ENCODE measurements at places on chromosomes 12 and 14. TPM values are rescaled to one million over a fixed set of nuclear protein-coding genes. Genes with fewer than 3 reads are reported as not detected.

- DNase-seq = no peak
Observed at GRCh38 chr14:103662029-103662428, 33.0 kb downstream of the KLC1 start.

DNA sequence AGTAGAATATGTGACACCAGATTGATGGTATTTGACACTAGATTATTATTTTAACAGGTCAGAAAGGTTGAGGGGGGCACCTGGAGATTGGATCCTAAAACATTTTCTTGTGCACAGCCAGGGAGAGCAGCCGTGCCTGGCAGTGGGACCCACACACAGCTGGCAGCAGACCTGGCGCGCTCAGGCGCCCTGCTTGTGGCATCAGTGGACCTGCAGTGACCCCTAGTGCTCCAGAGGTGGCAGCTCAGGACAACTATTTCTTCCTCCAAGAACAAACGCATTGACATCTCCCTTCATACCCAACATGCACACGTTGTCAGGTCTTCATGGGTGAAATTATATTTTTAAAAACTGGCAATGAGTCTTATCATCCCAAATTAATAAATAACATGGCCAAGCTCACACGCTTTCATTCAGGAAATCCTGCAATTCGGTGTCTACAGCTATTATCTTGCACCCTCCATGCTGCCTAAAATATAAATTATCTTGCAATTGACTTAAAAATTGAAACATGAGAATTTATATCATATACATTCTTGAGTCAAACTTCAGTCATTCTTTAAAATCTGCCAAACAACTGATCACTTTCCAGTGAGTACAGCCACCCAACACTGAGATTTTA is 7.7 kb upstream of the TMEM132D start:
- no peak for DNase-seq

GRCh38 chr12:62876938-62877548 is 57.9 kb downstream of the PPM1H start:
- no peak for DNase-seq

GALNT9 gene
- not detected for total RNA-seq

LRP1-AS gene
- total RNA-seq = not detected

TAS2R8 gene
- not detected for total RNA-seq

Measured in CD4-positive, alpha-beta T cell (primary cell).